ENCODE measurements at places on chromosomes 5 and 9.

- H3K4me1 ChIP-seq = peaks cover 4% of the 10 kb centered on the region
- no peak for DNase-seq
- H3K4me3 ChIP-seq = no peak overlapping the region
- H3K27ac ChIP-seq = no peak overlapping the region
- H3K27me3 ChIP-seq = peaks cover 15% of the 10 kb centered on the region
- H3K36me3 ChIP-seq = peaks cover 6% of the 10 kb centered on the region
Measured at GRCh38 chr5:32319926-32320543, 7.3 kb upstream of the MTMR12 start.

- no peak for DNase-seq
- H3K4me1 ChIP-seq = peaks cover 37% of the 10 kb centered on the region
- no peak overlapping the region for H3K27ac ChIP-seq
- H3K27me3 ChIP-seq = no peaks in the 10 kb centered on the region
- H3K36me3 ChIP-seq = no peaks in the 10 kb centered on the region
- H3K4me3 ChIP-seq = no peak overlapping the region
Measured at GRCh38 chr9:12882430-12882829, 107.6 kb downstream of the LURAP1L start.

DNA sequence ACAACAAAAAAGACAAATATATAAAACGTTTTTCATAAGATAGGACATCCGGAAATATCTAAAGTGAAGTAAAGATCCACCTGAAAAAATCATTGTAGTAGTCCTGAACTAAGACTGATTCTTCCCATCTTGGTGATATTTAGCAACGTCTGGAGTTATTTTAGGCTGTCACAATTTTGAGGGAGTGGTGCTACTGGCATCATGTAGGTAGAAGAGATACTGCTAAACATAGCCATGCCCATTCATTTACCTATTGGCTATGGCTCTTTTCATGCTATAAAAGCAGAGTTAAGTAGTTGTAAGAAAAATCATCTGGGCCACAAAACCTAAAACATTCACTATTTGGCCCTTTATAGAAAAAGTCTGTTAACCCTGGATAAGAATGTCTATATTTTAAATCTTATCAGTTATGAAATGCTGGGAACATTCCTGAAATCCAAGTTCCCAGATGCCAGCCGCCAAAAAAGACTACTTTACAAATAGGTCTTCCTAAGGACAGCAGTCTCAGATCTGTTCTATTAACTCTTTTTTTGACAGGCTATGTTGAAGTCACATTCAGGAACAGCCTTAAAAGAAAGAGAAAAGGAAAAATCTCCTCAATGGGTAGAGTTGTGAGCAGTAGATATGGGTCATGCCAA, 27.0 kb downstream of the RAPGEF6 start:
- H3K27me3 ChIP-seq = no peaks in the 10 kb centered on the region
- no peaks in the 10 kb centered on the region for H3K36me3 ChIP-seq
- H3K4me3 ChIP-seq = no peak overlapping the region
- H3K4me1 ChIP-seq = peaks cover 11% of the 10 kb centered on the region

- no peak overlapping the region for H3K27ac ChIP-seq
- no peaks in the 10 kb centered on the region for H3K4me1 ChIP-seq
- H3K36me3 ChIP-seq = peaks cover 5% of the 10 kb centered on the region
- no peak for DNase-seq
Measured at GRCh38 chr5:157610990-157611389, 35.4 kb upstream of the ADAM19 start.

DNA sequence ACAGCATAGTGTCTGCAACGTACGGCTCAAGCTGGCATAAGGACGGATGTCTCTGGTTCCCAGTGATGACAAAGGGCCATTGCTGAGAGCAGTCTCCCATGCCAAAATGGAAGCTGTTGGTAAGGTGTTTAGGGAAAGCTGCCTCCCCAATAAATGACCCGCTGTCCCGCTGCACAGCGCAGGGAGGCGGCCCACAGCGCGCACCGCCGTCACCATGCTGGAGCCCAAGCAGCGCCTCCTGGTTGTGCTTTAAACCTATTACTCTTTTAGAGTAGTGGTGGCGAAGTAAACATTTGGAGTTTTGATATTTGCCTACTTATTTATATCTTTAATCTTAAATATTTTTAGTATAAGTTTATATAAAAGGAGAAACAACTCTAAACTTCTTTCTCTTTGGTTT, 70.4 kb upstream of the C5orf63 start:
- no peak overlapping the region for H3K27ac ChIP-seq
- no peaks in the 10 kb centered on the region for H3K27me3 ChIP-seq
- no peak for DNase-seq
- no peaks in the 10 kb centered on the region for H3K4me1 ChIP-seq

- no peak overlapping the region for H3K4me3 ChIP-seq
- H3K27me3 ChIP-seq = no peaks in the 10 kb centered on the region
- DNase-seq = no peak
- no peak overlapping the region for H3K27ac ChIP-seq
Measured at GRCh38 chr9:97110696-97111095, 71.8 kb upstream of the CTSV start.

GRCh38 chr9:78014776-78015175, 16.8 kb downstream of the GNAQ start:
- H3K36me3 ChIP-seq = no peaks in the 10 kb centered on the region
- H3K4me1 ChIP-seq = peaks cover 5% of the 10 kb centered on the region
- H3K27me3 ChIP-seq = no peaks in the 10 kb centered on the region
- H3K4me3 ChIP-seq = no peak overlapping the region
- DNase-seq = no peak

DNA sequence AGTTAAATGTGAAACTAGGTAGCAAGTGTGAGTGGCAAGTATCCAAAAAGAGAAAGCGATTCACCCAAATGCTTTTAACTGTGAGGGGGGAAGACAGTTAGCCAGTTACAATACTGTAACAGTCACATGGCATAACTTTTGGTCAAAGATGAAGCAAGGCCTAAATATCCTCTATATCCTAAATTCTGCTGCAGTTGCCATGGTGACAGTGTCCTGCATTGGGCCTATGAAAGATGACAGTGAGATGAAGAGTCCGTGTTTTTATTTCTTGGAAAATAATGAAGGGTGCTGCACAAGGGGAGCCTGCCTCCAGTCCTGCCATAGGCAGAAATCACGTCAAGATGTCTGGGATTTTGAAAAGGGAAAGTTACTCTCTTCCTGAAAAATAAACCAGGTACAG, 534.6 kb downstream of the NTRK2 start:
- DNase-seq = no peak
- H3K4me1 ChIP-seq = peaks cover 2% of the 10 kb centered on the region
- no peaks in the 10 kb centered on the region for H3K36me3 ChIP-seq
- H3K27me3 ChIP-seq = peaks cover 3% of the 10 kb centered on the region
- no peak overlapping the region for H3K27ac ChIP-seq

- H3K36me3 ChIP-seq = no peaks in the 10 kb centered on the region
- no peak overlapping the region for H3K4me3 ChIP-seq
Measured at GRCh38 chr5:142826741-142827492, 56.7 kb downstream of the ARHGAP26 start.

DNA sequence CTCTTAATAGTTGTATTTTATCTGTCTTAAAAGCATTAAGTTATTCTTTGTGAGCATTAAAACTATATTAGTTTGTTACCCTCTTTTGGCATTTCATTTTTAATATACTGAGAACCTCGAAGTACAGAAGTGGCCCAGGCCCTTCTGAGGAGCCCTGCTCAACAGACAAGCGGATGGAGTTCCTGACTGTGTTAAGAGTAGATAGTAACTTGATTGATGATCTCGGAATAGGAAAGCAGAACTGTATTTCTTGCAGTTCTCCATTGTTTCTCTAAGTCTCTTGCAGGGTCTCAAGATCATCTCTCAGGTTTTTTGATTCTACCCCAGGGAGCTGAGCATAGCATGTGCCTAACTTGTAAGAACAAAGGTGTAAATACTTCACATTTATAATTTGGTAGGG, 139.6 kb downstream of the SMARCA2 start:
- H3K4me1 ChIP-seq = peaks cover 14% of the 10 kb centered on the region
- no peaks in the 10 kb centered on the region for H3K36me3 ChIP-seq
- DNase-seq = no peak
- H3K27me3 ChIP-seq = no peaks in the 10 kb centered on the region

DNA sequence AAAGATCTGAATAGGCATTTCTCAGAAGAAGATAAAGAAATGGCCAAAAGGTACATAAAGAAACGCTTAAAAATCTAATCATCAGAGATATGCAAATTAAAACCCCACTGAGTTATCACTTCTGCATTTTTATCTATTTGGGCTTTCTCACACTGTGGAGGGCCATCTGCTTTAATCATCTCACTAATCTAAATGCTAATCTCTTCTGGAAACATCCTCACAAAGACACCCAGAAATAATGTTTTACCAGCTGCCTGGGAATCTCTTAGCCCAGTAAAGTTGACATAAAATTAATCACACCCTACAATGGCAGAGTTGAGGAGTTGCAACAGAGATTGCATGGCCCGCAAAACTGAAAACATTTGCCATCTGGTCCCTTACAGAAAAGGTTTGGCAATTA, 407.9 kb upstream of the CYLC2 start:
- no peak overlapping the region for H3K27ac ChIP-seq
- peaks cover 3% of the 10 kb centered on the region for H3K4me1 ChIP-seq
- no peak overlapping the region for H3K4me3 ChIP-seq
- no peak for DNase-seq

DNA sequence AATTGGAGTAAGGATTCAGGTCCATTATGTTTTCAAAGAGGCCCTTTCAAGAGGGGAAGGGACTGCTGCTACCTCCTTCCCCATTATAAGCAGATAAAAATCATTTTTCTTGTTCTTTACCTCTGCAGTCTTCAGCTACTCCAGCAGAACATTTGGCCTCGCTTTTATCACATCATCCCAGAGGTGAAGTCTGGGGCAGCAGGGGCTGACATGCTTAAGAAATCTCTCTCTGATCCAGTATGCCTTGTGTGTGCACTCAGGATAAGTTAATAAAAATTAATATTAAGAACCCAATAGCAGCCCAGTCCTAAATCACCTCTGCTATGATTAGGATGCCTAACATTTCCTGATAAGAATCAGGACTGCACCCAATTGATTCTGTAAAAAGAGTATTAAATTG, 306.9 kb upstream of the NREP start:
- no peak overlapping the region for H3K27ac ChIP-seq
- no peak overlapping the region for H3K4me3 ChIP-seq
- H3K4me1 ChIP-seq = no peaks in the 10 kb centered on the region
- no peaks in the 10 kb centered on the region for H3K36me3 ChIP-seq
- no peak for DNase-seq

- H3K36me3 ChIP-seq = no peaks in the 10 kb centered on the region
- H3K27ac ChIP-seq = no peak overlapping the region
- H3K27me3 ChIP-seq = no peaks in the 10 kb centered on the region
Measured at GRCh38 chr5:128412145-128412930, 125.7 kb downstream of the FBN2 start.

GRCh38 chr9:91131433-91131839, 230.3 kb downstream of the AUH start:
- H3K27ac ChIP-seq = no peak overlapping the region
- no peak for DNase-seq
- H3K4me1 ChIP-seq = peaks cover 8% of the 10 kb centered on the region
- peaks cover 5% of the 10 kb centered on the region for H3K27me3 ChIP-seq
- H3K36me3 ChIP-seq = no peaks in the 10 kb centered on the region
- H3K4me3 ChIP-seq = no peak overlapping the region

DNA sequence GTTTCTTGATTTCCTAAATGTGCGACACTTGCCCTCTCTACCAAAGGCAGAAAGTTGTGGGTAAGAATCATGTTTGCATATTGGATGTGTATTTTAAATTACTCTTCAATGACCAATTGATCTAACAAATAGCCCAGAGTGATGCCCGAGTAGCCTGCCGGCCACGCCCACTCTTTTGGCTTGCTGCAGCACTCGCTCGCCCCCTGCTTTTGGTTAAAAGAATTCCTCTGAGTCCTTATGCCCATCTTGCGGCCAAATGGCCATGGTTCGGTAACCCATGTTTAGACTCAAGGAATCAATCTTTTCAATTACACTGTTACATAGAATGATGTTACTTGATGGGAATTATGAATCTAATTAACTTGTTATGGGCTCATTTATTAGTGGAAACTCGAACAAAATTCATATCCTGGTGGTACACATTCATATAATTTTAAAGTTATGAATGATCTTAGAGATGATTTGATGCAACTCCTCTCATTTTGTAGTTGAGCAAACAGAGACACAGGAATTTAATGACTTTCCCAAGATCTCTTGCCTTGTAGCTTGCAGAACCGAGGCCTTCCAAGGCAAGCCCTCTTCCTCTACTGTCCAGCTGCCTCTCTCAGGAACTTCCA, 36.5 kb downstream of the PPIC start:
- peak overlapping the region; percentile 99 for H3K27ac ChIP-seq
- H3K27me3 ChIP-seq = peaks cover 9% of the 10 kb centered on the region
- H3K36me3 ChIP-seq = no peaks in the 10 kb centered on the region
- peak overlapping the region; percentile 31 for H3K4me3 ChIP-seq
- H3K4me1 ChIP-seq = peaks cover 70% of the 10 kb centered on the region

DNA sequence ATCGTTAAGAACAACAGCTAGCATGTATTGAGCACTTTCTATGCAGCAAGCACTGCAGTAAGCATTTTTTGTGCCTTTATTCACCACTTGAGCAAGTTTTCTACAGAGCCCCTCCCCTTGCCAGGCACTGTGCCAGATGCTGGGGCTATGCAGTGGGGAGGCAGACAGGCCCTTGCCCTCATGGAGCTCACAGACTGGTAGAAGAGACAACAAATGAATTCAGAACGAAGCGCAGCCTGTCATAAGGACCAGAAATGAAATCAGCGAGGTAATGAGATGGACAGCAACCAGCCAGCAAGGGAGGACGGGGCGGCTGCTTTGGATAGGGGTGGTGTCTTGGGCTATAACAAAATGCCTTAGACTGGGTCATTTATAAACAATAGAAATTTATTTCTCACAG, 68.8 kb downstream of the C9orf50 start:
- no peak for DNase-seq
- H3K36me3 ChIP-seq = no peaks in the 10 kb centered on the region
- H3K27me3 ChIP-seq = peaks cover 9% of the 10 kb centered on the region
- H3K27ac ChIP-seq = no peak overlapping the region
- H3K4me3 ChIP-seq = no peak overlapping the region
- H3K4me1 ChIP-seq = peaks cover 6% of the 10 kb centered on the region

GRCh38 chr9:110578575-110579033, 937 bp downstream of the SVEP1 start:
- no peak for DNase-seq
- peaks cover 16% of the 10 kb centered on the region for H3K27me3 ChIP-seq
- H3K27ac ChIP-seq = no peak overlapping the region
- peak overlapping the region; percentile 95 for H3K4me3 ChIP-seq

- no peaks in the 10 kb centered on the region for H3K4me1 ChIP-seq
- H3K27ac ChIP-seq = no peak overlapping the region
- H3K36me3 ChIP-seq = no peaks in the 10 kb centered on the region
- no peak for DNase-seq
Measured at GRCh38 chr5:131084436-131084835, 80.6 kb downstream of the HINT1 start.

All from glutamatergic neuron (in vitro differentiated cells).